Brain (organoid and tissue), 16 donors: ENCODE measurements at places on chromosomes 2 and 18. TPM values are rescaled to one million over a fixed set of nuclear protein-coding genes. Genes with fewer than 3 reads are reported as not detected.

Gene MC4R
- not detected for polyA plus RNA-seq

Gene MDH1B
- 3.3 TPM for polyA plus RNA-seq

Gene GALNT14
- 2.5 TPM for polyA plus RNA-seq

Gene BAZ2B
- 14.7 TPM for polyA plus RNA-seq

Gene VIL1
- polyA plus RNA-seq: not detected

Gene B4GALT6
- 3.4 TPM for polyA plus RNA-seq

Gene KLHL14
- 9.5 TPM for polyA plus RNA-seq

Gene CD28
- 0.15 TPM for polyA plus RNA-seq

Gene EN1
- not detected for polyA plus RNA-seq

Gene VAMP5
- 37.0 TPM for polyA plus RNA-seq
